ENCODE measurements at places on chromosomes 16 and 17. TPM values are rescaled to one million over a fixed set of nuclear protein-coding genes. Genes with fewer than 3 reads are reported as not detected.

DNA sequence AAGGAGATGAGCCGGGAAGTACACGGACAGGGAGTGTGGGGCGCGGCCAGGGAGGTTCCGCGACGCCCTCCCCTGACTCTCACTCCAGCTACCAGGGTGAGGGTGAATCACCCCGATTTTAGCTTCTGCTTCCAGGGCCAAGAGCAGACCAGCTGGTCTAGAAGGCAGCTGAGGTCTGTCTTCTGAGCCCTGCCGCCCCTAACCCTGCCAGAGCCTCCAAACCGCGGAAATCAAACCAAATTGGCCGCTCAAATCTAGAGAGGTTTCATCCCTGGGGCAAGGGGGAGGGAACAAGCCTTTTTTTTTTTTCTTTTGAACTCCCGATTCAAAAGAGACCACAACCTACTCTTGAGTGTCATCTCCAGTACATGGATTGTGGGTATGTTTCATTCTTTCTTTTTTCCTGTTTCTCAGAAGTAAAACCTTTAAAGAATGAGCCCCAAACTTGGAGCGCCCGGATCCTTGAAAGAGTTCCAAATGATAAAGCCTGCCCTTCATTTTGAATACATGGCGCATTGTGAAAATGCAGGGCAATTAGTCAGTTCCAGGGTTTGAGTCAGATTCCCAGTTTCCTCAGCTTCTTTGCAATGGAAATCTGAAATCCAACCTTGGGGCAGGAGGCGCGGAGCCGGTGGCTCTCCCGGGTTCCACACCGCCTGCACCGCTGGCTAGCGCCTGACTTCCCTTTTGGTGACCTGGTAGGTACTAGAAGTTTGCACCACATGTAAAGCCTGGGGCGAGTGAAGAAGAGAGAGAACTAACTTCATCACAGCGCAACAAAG lies 16.5 kb upstream of the ZFHX3 start:
- DNase-seq = peak; percentile 69

- DNase-seq = peak; percentile 45
These were observed 110.1 kb downstream of the IRX3 start for GRCh38 chr16:54176376-54176901.

- no peak for DNase-seq
These were observed 216.8 kb upstream of the RPL38 start for GRCh38 chr17:73986641-73987177.

GRCh38 chr17:50165867-50166517 lies at the start of gene SGCA:
TSS of gene SGCA (plus strand) at chr17:50166005. CDS start at chr17:50166041, 36 bp downstream.
- DNase-seq = peak; percentile 81

DNA sequence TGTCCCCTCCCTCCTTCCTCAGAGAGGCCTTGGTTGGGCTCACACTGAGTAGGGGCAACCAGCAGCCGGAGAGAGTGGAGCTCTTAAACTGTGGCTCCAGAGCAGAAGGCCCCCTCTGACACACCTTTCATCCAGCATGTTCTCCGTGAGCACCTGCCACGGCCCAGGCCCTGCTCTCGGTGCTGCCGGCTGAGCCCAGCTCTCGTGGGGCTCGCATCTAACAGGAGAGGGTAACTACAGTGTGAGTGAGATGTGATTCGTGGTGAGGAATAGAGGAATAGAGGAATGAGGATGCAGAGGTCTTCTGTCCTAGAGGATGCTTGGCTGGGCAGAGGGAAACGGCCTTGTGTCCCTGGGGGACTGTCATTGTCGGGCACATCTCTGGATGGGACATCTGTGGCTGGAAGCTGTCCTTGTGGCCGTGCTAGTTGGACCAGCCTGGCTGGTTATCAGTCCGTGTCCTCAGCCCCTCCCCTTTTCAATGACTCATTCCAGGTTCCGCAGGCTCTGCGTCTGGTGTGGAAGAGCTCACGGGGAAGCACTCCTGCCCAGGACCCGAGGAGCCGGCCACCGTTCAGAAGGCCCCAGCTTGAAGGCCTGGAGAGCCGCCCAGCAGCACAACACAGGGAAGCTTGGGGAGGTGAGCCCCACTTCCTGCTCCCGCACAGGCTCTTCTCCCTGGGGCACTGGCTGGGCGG lies 11.9 kb upstream of the DNASE1 start:
- DNase-seq = no peak

- no peak for DNase-seq
These were observed 53.5 kb upstream of the PABPN1L start for GRCh38 chr16:88919936-88920335.

DNA sequence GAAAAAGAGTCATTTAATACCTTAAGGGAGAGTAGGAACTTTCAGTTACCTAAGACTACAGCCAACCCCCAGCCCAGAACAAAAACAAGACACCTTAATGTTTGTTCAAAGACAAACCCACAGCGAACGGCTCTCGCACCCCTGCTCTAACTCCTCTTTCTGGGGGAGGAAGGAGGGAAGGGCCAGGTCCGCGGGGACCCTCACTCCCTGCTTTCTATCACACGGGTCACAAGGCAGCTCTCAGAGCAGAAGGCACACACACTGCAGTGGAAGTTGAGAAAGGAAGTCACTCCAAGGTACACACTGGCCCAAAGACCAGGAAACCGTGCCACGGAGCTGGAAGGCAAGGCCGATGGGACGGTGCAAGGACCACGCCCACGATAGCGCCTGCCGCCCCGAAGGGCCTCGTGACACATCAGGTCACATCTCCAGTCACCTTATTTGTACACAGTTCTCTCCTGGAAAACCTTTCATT lies 10.0 kb downstream of the LITAFD start:
- no peak for DNase-seq

GRCh38 chr16:59878479-59878878 lies 1144.4 kb upstream of the GOT2 start:
- no peak for DNase-seq

DNA sequence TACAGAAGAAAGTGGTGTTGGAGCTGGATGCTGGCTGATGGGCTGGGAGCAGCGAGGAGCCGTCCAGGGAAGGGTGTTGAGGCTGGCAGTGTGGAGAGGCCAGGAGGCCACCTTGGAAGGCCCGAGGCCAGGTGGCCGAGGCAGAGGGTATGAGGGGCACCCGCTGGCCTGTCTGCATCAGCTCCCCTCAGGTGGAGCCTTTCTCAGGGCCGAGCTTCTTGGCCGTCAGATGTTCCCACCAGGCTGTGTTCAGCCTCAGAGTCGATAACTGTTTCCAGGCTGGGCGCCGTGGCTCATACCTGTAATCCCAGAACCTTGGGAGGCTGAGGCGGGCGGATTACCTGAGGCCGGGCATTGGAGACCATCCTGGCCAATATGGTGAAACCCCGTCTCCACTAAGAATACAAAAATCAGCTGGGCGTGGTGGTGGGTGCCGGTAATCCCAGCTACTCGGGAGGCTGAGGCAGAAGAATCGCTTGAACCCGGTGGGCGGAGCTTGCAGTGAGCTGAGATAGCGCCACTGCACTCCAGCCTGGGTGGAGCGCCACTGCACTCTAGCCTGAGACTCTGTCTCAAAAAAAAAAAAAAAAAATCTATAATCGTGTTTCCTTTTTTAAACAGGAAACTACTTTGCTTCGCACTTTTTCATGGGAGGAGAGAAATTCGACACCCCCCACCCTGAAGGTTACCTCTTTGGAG lies 25.3 kb downstream of the MGRN1 start:
- peak; percentile 47 for DNase-seq

The CD300LB gene
- total RNA-seq = 0.09 TPM

The VMO1 gene
- 0.45 TPM for total RNA-seq

Measured in right cardiac atrium (tissue), 5 donors.